IMR-90 (cell line): ENCODE measurements at places on chromosomes 3 and 15. TPM values are rescaled to one million over a fixed set of nuclear protein-coding genes. Genes with fewer than 3 reads are reported as not detected.

The OCA2 gene
- total RNA-seq: under 0.01 TPM in 1 of 2 replicates, not detected in the other

The RARB gene
- 1.4 TPM in 2 replicates for total RNA-seq

The DPPA2 gene
- not detected in 2 replicates for total RNA-seq

The TMEM212 gene
- total RNA-seq: not detected in 2 replicates

The CPNE9 gene
- total RNA-seq: not detected in 2 replicates

The CELF6 gene
- not detected in 2 replicates for total RNA-seq

The ST3GAL6 gene
- total RNA-seq: 0.36 and 1.4 TPM in 2 replicates

The RETNLB gene
- total RNA-seq: not detected in 2 replicates

DNA sequence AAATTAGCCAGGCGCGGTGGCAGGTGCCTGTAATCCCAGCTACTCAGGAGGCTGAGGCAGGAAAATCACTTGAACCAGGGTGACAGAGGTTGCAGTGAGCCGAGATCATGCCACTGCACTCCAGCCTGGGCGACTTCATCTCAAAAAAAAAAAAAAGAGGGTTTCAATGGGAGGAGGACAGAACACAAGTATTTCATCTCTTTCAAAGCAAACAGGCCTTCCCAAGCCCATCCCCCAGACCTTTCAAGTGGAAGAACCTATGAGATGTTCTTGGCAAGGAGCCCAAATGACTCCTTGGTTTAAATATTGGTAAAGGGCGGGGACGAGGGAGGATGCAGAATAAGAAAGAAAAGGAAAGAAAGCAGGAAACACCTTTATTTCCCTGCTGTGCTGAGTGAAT is 62.2 kb upstream of the MCF2L2 start:
- H3K4me3 ChIP-seq: no peak overlapping the region
- H3K36me3 ChIP-seq: no peaks in the 10 kb centered on the region
- no peak overlapping the region for H3K27ac ChIP-seq
- H3K4me1 ChIP-seq: peaks cover 5% of the 10 kb centered on the region
- peaks cover 18% of the 10 kb centered on the region for H3K27me3 ChIP-seq

- no peak overlapping the region for H3K27ac ChIP-seq
- H3K4me1 ChIP-seq: no peaks in the 10 kb centered on the region
- H3K4me3 ChIP-seq: no peak overlapping the region
- no peak for DNase-seq
These were observed 10.7 kb downstream of the KLF15 start for GRCh38 chr3:126346466-126346865.

- DNase-seq: no peak
- H3K27me3 ChIP-seq: no peaks in the 10 kb centered on the region
- no peaks in the 10 kb centered on the region for H3K4me1 ChIP-seq
- no peak overlapping the region for H3K27ac ChIP-seq
- H3K4me3 ChIP-seq: no peak overlapping the region
These were observed 482.6 kb upstream of the ZNF717 start for GRCh38 chr3:76267851-76268380.

DNA sequence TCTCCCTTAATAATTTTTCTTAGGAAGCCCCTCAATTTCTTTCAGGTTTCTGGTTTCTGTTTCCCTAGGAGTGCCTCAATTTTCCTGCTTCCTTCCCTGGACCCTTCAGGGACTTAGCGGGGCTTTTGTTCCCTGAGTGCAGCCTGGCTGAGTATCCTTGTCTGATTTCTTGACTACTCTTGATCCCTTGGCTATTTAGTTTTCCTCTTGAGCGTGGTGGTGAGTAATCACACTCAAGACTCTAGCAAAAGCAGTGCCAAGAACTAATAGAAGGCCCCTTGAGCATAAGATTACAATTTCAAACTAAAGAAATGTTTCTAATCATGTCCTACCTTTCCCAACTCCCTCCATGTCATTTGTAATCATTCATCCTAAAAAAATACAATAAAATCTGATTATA is 94.3 kb upstream of the C3orf80 start:
- H3K36me3 ChIP-seq: no peaks in the 10 kb centered on the region
- peak; percentile 76 for DNase-seq
- H3K27me3 ChIP-seq: no peaks in the 10 kb centered on the region
- no peak overlapping the region for H3K27ac ChIP-seq

DNA sequence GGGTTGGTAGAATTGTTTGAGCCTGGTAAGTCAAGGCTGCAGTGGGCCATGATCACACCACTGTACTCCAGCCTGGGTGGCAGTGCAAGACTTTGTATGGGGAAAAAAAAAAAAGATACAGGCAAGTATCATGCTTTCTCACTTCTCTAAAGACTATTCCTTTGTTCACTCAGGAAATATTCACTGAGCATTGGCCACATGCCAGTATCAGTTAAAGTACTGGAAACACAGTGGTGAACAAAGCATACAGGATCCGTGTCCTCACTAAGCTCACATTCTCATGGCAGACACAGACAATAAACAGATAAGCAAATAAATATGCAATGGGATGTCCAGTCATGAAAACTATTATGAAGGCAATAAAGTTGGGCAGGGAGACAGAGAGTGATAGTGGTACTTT is 5.1 kb upstream of the MTHFS start:
- H3K4me1 ChIP-seq: peaks cover 10% of the 10 kb centered on the region
- no peak overlapping the region for H3K27ac ChIP-seq
- peaks cover 5% of the 10 kb centered on the region; the same call in 1 of the 2 replicates for H3K36me3 ChIP-seq
- no peak for DNase-seq

- peaks cover 2% of the 10 kb centered on the region; the same call in 1 of the 2 replicates for H3K36me3 ChIP-seq
- no peak overlapping the region for H3K4me3 ChIP-seq
- H3K27ac ChIP-seq: no peak overlapping the region
- H3K4me1 ChIP-seq: peaks cover 5% of the 10 kb centered on the region
These were observed 9.9 kb downstream of the CEP152 start for GRCh38 chr15:48800811-48801455.

GRCh38 chr15:28986108-28986507 is 100.3 kb downstream of the APBA2 start:
- no peaks in the 10 kb centered on the region for H3K36me3 ChIP-seq
- peaks cover 11% of the 10 kb centered on the region for H3K4me1 ChIP-seq
- no peak for DNase-seq

- DNase-seq: no peak
- H3K4me3 ChIP-seq: no peak overlapping the region
- no peaks in the 10 kb centered on the region for H3K36me3 ChIP-seq
- no peak overlapping the region for H3K27ac ChIP-seq
- H3K27me3 ChIP-seq: peaks cover 10% of the 10 kb centered on the region
These were observed 40.6 kb upstream of the POLR2M start for GRCh38 chr15:57665939-57666338.

- H3K4me1 ChIP-seq: no peaks in the 10 kb centered on the region
- no peak overlapping the region for H3K4me3 ChIP-seq
- H3K36me3 ChIP-seq: peaks cover 33% of the 10 kb centered on the region
- no peaks in the 10 kb centered on the region for H3K27me3 ChIP-seq
These were observed 12.8 kb downstream of the ADPGK start for GRCh38 chr15:72770673-72771328.

DNA sequence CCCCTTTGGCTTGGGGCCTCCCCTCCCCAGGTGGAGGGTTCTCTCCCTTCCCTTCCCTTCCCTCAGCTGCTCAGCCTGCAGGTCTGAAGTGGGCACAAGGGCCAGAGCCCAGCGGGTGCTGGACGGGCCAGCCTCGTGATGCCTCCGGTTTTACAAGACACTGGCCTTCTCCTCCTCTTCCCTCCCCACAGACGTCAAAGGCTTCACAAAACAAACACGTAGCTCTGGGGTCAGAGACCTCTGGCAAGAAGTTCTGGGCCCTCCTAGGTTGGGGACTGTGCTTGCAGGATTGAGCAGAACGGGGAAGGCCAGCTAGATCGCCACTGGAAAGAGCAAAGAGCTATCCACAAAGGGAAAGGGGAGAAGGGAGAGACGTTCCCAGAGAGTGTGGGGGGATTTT is 81.4 kb upstream of the TPM1 start:
- DNase-seq: no peak
- no peak overlapping the region for H3K4me3 ChIP-seq
- H3K4me1 ChIP-seq: peaks cover 4% of the 10 kb centered on the region; the same call in 1 of the 2 replicates
- no peaks in the 10 kb centered on the region; the same call in 1 of the 2 replicates for H3K27me3 ChIP-seq
- H3K36me3 ChIP-seq: no peaks in the 10 kb centered on the region

DNA sequence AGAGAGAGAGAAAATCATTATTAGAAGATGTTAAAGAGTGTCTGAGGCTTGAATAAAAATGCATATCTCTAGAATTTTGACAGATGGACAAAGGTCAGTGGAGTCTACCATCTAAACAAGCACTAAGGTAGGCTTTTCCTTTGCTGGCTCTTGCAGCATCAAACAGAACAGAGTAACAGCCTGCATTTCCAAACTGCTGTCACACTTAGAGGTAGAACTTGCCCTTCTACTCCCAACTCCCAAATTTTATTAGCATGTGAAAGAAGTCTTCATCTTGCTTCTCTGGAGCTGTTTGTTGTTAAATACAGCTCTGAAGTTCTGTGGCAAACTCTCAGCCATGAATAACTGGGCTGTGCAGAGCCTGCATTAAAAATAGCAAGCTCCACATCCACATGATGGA is 4.1 kb upstream of the MB21D2 start:
- DNase-seq: no peak
- H3K27me3 ChIP-seq: no peaks in the 10 kb centered on the region
- no peaks in the 10 kb centered on the region for H3K36me3 ChIP-seq

GRCh38 chr3:70225146-70225545 is 87.3 kb downstream of the MDFIC2 start:
- H3K27me3 ChIP-seq: no peaks in the 10 kb centered on the region; the same call in 1 of the 2 replicates
- DNase-seq: no peak
- no peaks in the 10 kb centered on the region for H3K4me1 ChIP-seq
- H3K36me3 ChIP-seq: no peaks in the 10 kb centered on the region
- no peak overlapping the region for H3K4me3 ChIP-seq
- H3K27ac ChIP-seq: no peak overlapping the region

- H3K4me1 ChIP-seq: no peaks in the 10 kb centered on the region
- H3K4me3 ChIP-seq: no peak overlapping the region
- H3K27me3 ChIP-seq: no peaks in the 10 kb centered on the region
- no peak for DNase-seq
- H3K27ac ChIP-seq: no peak overlapping the region
These were observed 1435.2 kb upstream of the CADM2 start for GRCh38 chr3:83523470-83524073.

- H3K4me1 ChIP-seq: no peaks in the 10 kb centered on the region
- no peaks in the 10 kb centered on the region for H3K36me3 ChIP-seq
- no peak overlapping the region for H3K4me3 ChIP-seq
- H3K27ac ChIP-seq: no peak overlapping the region
- H3K27me3 ChIP-seq: peaks cover 10% of the 10 kb centered on the region
These were observed 93.0 kb upstream of the C2CD4B start for GRCh38 chr15:62257996-62258521.

- H3K27ac ChIP-seq: no peak overlapping the region
- H3K4me3 ChIP-seq: no peak overlapping the region
- H3K36me3 ChIP-seq: no peaks in the 10 kb centered on the region
- no peak for DNase-seq
- peaks cover 2% of the 10 kb centered on the region; the same call in 1 of the 2 replicates for H3K27me3 ChIP-seq
- H3K4me1 ChIP-seq: no peaks in the 10 kb centered on the region
These were observed 9.9 kb downstream of the GRM2 start for GRCh38 chr3:51716805-51717204.

GRCh38 chr15:85600001-85600400 is 194.7 kb downstream of the KLHL25 start:
- H3K27me3 ChIP-seq: no peaks in the 10 kb centered on the region
- DNase-seq: no peak
- H3K36me3 ChIP-seq: no peaks in the 10 kb centered on the region
- no peak overlapping the region for H3K27ac ChIP-seq
- H3K4me3 ChIP-seq: no peak overlapping the region

GRCh38 chr15:99433026-99433756 is 132.6 kb upstream of the MEF2A start:
- 0 out of 2 replicates have a peak, but pooled peaks cover 2% of the 10 kb centered on the region for H3K27me3 ChIP-seq
- H3K36me3 ChIP-seq: no peaks in the 10 kb centered on the region
- no peak overlapping the region for H3K4me3 ChIP-seq
- peaks cover 2% of the 10 kb centered on the region; the same call in 1 of the 2 replicates for H3K4me1 ChIP-seq
- DNase-seq: no peak

- no peaks in the 10 kb centered on the region for H3K36me3 ChIP-seq
- H3K4me1 ChIP-seq: peaks cover 4% of the 10 kb centered on the region; the same call in 1 of the 2 replicates
- H3K4me3 ChIP-seq: peak overlapping the region; percentile 97
- peak overlapping the region; percentile 89 for H3K27ac ChIP-seq
These were observed 727 bp downstream of the RAP2B start for GRCh38 chr3:153162513-153163392.

DNA sequence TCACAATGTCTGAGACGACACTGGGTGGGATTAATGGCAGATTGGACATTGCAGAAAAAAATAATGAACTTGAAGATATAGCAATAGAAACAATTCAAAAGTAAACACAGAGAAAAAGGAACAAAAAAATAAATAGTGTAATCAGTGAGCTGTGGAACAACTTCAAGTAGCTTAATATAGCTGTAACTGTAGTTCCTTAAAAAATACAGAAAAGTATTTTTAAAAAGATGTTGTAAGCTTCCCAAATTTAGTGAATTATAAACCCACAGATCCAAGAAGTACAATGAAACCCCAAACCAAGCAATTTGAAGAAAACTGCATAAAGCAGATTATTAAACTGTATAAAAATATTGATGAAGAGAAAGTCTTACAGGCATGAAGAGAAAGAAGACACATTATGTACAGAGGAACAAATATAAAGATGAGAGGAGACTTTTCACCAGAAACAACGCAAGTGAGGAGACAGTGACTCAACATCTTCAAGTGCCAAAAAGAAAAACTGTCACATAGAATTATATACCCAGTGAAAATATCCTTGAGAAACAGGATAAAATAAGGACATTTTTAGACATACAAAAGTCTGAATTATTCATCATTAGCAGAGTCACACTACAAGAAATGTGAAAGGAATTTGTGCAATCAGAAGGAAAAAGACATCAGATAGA is 176.4 kb downstream of the NFKBIZ start:
- H3K27me3 ChIP-seq: no peaks in the 10 kb centered on the region
- no peak for DNase-seq
- H3K27ac ChIP-seq: no peak overlapping the region
- H3K36me3 ChIP-seq: no peaks in the 10 kb centered on the region
- H3K4me1 ChIP-seq: no peaks in the 10 kb centered on the region

- no peak overlapping the region for H3K27ac ChIP-seq
- no peak overlapping the region for H3K4me3 ChIP-seq
- DNase-seq: no peak
- peaks cover 6% of the 10 kb centered on the region for H3K4me1 ChIP-seq
- no peaks in the 10 kb centered on the region for H3K36me3 ChIP-seq
These were observed 60.3 kb upstream of the PSMD6 start for GRCh38 chr3:64083575-64083974.

DNA sequence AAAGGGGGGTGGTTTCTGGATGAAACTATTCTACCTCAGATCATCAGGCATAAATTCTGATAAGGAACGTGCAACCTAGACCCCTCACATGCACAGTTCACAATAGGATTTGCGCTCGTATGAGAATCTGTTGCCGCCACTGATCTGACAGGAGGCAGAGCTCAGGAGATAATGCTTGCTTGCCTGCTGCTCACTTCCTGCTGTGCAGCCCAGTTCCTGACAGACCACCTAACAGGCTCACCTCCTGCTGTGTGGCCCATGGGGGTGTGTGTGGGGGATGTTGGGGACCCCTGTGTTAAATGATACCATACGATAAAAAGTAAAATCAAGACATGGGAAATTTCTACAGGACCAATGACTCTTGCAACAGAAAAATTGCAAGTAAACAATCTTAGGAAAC is 24.0 kb downstream of the CP start:
- no peak overlapping the region for H3K27ac ChIP-seq
- no peaks in the 10 kb centered on the region for H3K27me3 ChIP-seq
- no peak for DNase-seq
- H3K4me1 ChIP-seq: peaks cover 6% of the 10 kb centered on the region

- no peaks in the 10 kb centered on the region for H3K36me3 ChIP-seq
- no peak overlapping the region for H3K4me3 ChIP-seq
- H3K27ac ChIP-seq: no peak overlapping the region
- H3K27me3 ChIP-seq: no peaks in the 10 kb centered on the region
- DNase-seq: no peak
These were observed 221.7 kb upstream of the TBC1D5 start for GRCh38 chr3:17964108-17964507.
